ENCODE measurements at places on chromosomes 7 and 10. TPM values are rescaled to one million over a fixed set of nuclear protein-coding genes. Genes with fewer than 3 reads are reported as not detected.
A peak's percentile ranks its signal among the peaks of the same experiment; 100 is the strongest.

DNA sequence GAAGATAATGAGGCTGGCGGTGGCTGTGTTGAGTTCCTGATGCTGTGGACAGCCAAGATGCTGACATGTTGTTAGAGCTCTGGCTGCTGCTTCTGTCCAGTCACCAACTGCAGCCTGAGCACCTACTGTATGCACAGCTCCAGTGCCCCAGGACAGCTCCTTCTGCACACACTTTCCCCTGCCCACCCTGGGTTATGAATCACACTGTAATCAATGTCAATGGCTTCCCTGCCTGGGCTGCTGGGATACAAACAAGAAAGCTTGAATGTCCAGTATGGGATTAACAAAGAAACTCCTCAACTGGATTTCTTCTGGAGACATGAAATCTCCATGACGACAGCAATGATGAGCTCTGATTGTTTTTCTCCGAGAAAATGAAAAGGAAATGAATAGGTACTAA is 172.0 kb downstream of the GFRA1 start:
- no peaks in the 10 kb centered on the region for H3K27me3 ChIP-seq
- H3K4me1 ChIP-seq = no peaks in the 10 kb centered on the region
- no peak for DNase-seq
- no peaks in the 10 kb centered on the region for H3K36me3 ChIP-seq

The CALCR gene
- total RNA-seq = not detected

GRCh38 chr7:27080844-27081436 is 14.9 kb downstream of the HOXA1 start:
- H3K4me3 ChIP-seq = no peak overlapping the region
- DNase-seq = no peak
- H3K27me3 ChIP-seq = peaks cover 7% of the 10 kb centered on the region
- no peak overlapping the region for H3K27ac ChIP-seq
- H3K4me1 ChIP-seq = peaks cover 3% of the 10 kb centered on the region

- H3K27ac ChIP-seq = no peak overlapping the region
- peaks cover 18% of the 10 kb centered on the region for H3K4me1 ChIP-seq
- no peak overlapping the region for H3K4me3 ChIP-seq
- DNase-seq = no peak
- no peaks in the 10 kb centered on the region for H3K36me3 ChIP-seq
- H3K27me3 ChIP-seq = no peaks in the 10 kb centered on the region
Measured at GRCh38 chr10:79059859-79060379, 8.8 kb upstream of the ZMIZ1 start.

The SRRM3 gene
- not detected for total RNA-seq

- H3K27me3 ChIP-seq = no peaks in the 10 kb centered on the region
- H3K4me1 ChIP-seq = peaks cover 21% of the 10 kb centered on the region
- peaks cover 10% of the 10 kb centered on the region for H3K36me3 ChIP-seq
- peak overlapping the region; percentile 92 for H3K4me3 ChIP-seq
Measured at GRCh38 chr10:24722676-24723385, 856 bp downstream of the ARHGAP21 start.

DNA sequence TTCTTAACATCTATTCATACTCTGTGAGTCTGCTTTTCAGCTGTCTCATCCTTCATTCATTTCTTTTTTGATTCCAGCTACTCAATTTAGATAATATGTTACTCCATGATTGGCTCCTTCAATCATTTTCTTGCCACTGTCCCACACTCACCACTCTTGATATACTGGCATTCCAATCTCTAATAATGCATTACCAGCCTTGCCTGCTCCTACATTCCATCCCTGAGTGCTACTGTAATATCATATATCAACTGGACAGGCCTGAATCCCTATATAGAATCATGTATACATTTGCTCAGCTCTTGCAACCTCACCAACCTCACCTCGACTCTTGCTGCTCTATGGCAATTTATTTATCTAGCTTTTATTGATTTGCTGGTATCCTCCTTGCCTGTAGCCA is 45.0 kb upstream of the SLC13A1 start:
- H3K4me1 ChIP-seq = no peaks in the 10 kb centered on the region
- no peaks in the 10 kb centered on the region for H3K27me3 ChIP-seq
- no peak overlapping the region for H3K4me3 ChIP-seq
- no peak overlapping the region for H3K27ac ChIP-seq
- no peaks in the 10 kb centered on the region for H3K36me3 ChIP-seq
- DNase-seq = no peak

- H3K36me3 ChIP-seq = no peaks in the 10 kb centered on the region
- no peak overlapping the region for H3K4me3 ChIP-seq
- DNase-seq = no peak
- peaks cover 31% of the 10 kb centered on the region for H3K27me3 ChIP-seq
- H3K27ac ChIP-seq = no peak overlapping the region
- H3K4me1 ChIP-seq = no peaks in the 10 kb centered on the region
Measured at GRCh38 chr10:101110856-101111523, 20.1 kb upstream of the TLX1 start.

DNA sequence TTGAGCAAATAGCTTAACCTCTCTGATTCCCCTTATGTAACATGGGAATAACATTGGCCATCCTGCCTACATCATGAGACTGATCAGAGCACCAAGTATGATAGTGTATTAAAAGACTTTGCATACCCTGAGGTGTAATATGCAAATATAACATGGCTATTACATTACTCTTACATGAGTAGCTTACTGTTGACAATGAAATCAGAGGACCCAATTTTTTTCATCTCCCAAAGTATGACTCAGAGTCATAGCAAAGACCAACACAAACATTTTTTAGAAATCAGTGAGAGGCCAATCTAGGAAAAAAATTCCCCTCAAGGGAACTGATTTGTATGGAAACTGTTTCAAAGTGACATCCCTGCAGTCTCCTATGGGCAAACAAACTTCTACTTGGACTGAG is 47.0 kb upstream of the TMEM140 start:
- H3K4me1 ChIP-seq = peaks cover 5% of the 10 kb centered on the region
- peaks cover 5% of the 10 kb centered on the region for H3K36me3 ChIP-seq

The AMZ1 gene
- 0.17 TPM for total RNA-seq

- peaks cover 12% of the 10 kb centered on the region for H3K27me3 ChIP-seq
- no peak overlapping the region for H3K4me3 ChIP-seq
- no peak overlapping the region for H3K27ac ChIP-seq
- DNase-seq = no peak
- H3K4me1 ChIP-seq = peaks cover 7% of the 10 kb centered on the region
Measured at GRCh38 chr10:33267708-33268107, 66.8 kb downstream of the NRP1 start.

The PRPS1L1 gene
- not detected for total RNA-seq

The EVX1 gene
- total RNA-seq = not detected

DNA sequence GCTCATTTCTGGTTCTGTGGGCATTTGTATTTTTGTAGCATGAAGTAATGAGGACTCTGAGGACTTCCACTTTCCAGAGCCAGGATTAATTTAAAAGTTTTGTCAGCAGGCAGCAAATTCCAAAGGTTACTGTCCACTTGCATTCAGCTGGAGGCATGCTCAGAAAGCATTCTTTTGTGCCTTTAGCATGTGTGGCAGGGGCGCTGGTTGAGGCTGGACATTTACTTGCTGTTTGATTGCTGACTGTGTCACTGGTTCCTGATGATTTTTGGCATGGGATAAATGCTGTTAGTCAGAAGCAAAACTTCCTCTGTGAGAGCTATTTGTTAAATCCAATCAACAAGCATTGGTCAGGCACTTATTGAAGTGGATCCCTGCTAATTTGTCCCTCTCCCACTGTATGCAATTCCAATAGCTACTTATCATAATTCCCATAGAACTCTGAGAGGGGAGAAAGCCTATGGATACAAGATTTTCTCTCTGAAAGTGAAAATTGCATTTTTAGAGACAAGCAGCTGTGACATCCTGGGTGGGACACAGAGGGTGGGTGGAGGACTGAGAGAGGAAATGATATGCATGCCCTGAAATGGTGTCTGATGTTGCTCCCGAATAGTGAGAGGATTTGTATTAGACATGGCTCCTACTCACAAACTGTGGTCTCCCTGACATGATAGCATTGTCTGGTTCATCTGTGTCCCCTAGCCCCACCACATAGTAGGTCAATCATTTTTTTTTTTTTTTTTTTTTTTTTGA is 161.2 kb upstream of the WDR11 start:
- H3K27ac ChIP-seq = no peak overlapping the region
- H3K4me1 ChIP-seq = peaks cover 2% of the 10 kb centered on the region
- H3K36me3 ChIP-seq = no peaks in the 10 kb centered on the region
- H3K4me3 ChIP-seq = no peak overlapping the region
- DNase-seq = no peak

GRCh38 chr7:91323626-91324158 is 59.5 kb downstream of the FZD1 start:
- no peaks in the 10 kb centered on the region for H3K36me3 ChIP-seq
- no peak overlapping the region for H3K27ac ChIP-seq
- H3K4me3 ChIP-seq = no peak overlapping the region
- no peak for DNase-seq
- no peaks in the 10 kb centered on the region for H3K4me1 ChIP-seq

DNA sequence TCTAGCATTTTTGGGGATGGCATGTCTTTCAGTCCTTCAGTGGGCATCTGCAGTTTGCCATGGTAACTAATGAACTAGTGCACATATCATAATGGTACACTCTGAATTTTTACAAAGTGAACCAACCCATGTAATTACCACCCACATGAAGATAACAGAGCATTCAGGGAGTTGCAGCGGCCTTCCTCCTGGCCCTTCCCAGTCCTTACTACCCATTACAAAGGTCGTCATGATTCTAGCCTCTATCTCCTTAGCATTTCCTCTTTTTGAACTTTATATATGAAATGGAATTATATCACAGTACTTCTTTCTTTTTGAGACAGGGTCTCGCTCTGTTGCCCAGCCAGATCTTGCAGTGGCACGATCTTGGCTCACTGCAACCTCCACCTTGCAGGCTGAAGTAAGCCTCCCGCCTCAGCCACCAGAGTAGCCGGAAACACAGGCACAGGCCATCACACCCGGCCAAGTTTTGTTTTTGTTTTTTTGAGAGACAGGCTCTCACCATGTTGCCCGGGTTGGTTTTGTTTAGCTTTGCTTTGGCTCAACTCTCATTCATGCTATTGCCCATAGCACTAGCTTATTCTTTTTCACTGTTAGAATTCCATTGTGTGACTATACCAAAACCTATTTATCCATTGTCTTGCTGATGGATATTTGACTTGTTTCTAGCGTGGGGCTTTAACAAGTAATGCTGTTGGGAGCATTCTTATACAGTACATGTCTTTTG is 79.2 kb downstream of the APBB1IP start:
- peak overlapping the region; percentile 21 for H3K27ac ChIP-seq
- no peak for DNase-seq
- peaks cover 2% of the 10 kb centered on the region for H3K4me1 ChIP-seq
- H3K36me3 ChIP-seq = peaks cover 78% of the 10 kb centered on the region
- H3K27me3 ChIP-seq = no peaks in the 10 kb centered on the region

GRCh38 chr7:112497481-112497880 is 16.7 kb downstream of the LSMEM1 start:
- H3K4me3 ChIP-seq = no peak overlapping the region
- peaks cover 30% of the 10 kb centered on the region for H3K27me3 ChIP-seq
- DNase-seq = no peak
- H3K36me3 ChIP-seq = no peaks in the 10 kb centered on the region

- H3K4me3 ChIP-seq = no peak overlapping the region
- no peaks in the 10 kb centered on the region for H3K27me3 ChIP-seq
- H3K36me3 ChIP-seq = no peaks in the 10 kb centered on the region
- no peak overlapping the region for H3K27ac ChIP-seq
Measured at GRCh38 chr7:80781561-80781979, 137.3 kb downstream of the SEMA3C start.

DNA sequence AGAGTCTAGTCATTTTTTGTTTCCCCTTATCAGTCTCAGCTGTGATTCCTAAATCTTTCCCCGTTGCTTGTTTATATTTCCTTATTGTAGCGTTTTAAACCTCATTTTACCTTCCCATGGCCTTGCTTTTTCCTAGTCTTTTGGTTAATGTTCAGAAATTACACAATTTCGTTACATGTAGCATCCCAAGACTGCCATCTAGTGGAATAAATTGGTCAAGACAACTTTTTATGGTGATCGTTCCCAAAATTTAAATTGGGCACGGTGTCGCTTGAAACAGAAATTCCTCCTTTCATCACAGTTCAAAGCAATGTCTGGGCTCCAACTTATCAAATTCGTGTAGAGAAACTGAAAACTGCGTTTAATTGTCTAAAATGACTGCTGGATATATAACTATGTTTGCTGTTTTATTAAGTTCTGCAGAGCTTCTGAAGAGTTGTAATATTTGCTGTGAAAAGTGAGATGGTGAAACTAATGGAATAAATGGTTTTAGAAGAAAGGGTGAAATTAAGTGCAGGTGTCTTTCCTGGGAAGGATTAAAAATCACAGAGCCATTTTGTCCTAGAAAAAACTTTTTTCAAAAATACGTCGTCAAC is 370.2 kb downstream of the PHF14 start:
- peaks cover 4% of the 10 kb centered on the region for H3K4me1 ChIP-seq
- no peaks in the 10 kb centered on the region for H3K36me3 ChIP-seq
- H3K27me3 ChIP-seq = peaks cover 21% of the 10 kb centered on the region
- no peak overlapping the region for H3K4me3 ChIP-seq
- no peak overlapping the region for H3K27ac ChIP-seq

DNA sequence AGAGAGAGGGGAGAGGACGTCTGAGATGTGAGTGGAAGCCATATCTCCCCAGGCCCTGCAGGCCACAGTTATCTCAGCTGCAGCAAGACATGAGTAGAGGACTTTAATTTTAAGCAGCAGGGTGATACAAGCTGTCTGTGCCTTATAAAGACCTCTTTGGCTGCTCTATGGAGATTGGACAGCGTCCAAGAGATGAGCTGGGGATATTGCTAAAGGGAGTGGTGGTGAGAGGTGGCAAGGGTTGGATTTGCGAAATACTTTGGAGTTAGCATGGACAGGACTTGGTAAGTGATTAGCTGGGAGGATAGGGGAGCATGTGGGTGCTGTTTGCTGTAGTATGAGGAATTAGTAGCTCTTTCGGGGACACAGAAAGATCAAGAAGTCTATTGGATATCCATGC is 191.8 kb downstream of the CACNB2 start:
- no peak overlapping the region for H3K4me3 ChIP-seq
- H3K36me3 ChIP-seq = no peaks in the 10 kb centered on the region
- no peaks in the 10 kb centered on the region for H3K4me1 ChIP-seq
- no peaks in the 10 kb centered on the region for H3K27me3 ChIP-seq
- DNase-seq = no peak

GRCh38 chr10:101867931-101868330 is 24.3 kb upstream of the KCNIP2 start:
- no peak overlapping the region for H3K27ac ChIP-seq
- H3K27me3 ChIP-seq = no peaks in the 10 kb centered on the region
- no peak overlapping the region for H3K4me3 ChIP-seq
- peaks cover 19% of the 10 kb centered on the region for H3K36me3 ChIP-seq
- no peaks in the 10 kb centered on the region for H3K4me1 ChIP-seq

GRCh38 chr7:134897936-134898335 is 88.4 kb upstream of the AGBL3 start:
- no peak overlapping the region for H3K27ac ChIP-seq
- H3K4me1 ChIP-seq = peaks cover 6% of the 10 kb centered on the region
- DNase-seq = no peak
- H3K27me3 ChIP-seq = peaks cover 6% of the 10 kb centered on the region

The PON1 gene
- total RNA-seq = not detected

- no peak for DNase-seq
- no peak overlapping the region for H3K27ac ChIP-seq
- peaks cover 1% of the 10 kb centered on the region for H3K4me1 ChIP-seq
- no peaks in the 10 kb centered on the region for H3K36me3 ChIP-seq
- H3K4me3 ChIP-seq = no peak overlapping the region
Measured at GRCh38 chr7:102271158-102271798, 15.4 kb upstream of the SH2B2 start.

The SCART1 gene
- total RNA-seq = 6.3 TPM

The PHTF2 gene
- total RNA-seq = 33.6 TPM

All from activated naive CD8-positive, alpha-beta T cell treated with anti-CD3 and anti-CD28 coated beads, Interleukin-2, amount 10 ng/mL, durations not matched to agents 7 days and 5 days (primary cell).